ENCODE measurements at places on chromosomes 12 and 14.

DNA sequence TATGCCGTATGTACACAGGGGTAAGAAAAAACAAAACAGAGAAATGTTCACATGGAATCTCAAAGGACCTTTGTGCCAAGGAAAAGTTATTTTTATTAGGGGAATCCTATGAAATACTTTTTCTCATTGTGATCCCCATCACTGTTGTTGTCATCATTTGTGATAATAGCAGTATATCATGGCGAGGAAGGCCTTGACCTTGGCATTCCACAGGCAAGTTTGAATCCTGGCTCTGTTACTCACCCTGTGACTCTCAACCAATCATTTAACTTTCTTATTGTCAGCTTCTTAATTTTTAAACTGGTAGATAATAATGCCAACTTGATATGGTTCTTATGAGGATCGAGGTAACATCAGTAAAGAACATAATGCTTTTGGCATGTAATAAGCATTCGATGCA, 142.2 kb upstream of the DDHD1 start:
- no peak for DNase-seq

GRCh38 chr12:56080556-56081138, 682 bp downstream of the ERBB3 start:
- DNase-seq: no peak

GRCh38 chr12:59665701-59666100, 69.9 kb downstream of the SLC16A7 start:
- no peak for DNase-seq

- DNase-seq: no peak
Observed at GRCh38 chr12:41512497-41512896, 324.4 kb downstream of the PDZRN4 start.

DNA sequence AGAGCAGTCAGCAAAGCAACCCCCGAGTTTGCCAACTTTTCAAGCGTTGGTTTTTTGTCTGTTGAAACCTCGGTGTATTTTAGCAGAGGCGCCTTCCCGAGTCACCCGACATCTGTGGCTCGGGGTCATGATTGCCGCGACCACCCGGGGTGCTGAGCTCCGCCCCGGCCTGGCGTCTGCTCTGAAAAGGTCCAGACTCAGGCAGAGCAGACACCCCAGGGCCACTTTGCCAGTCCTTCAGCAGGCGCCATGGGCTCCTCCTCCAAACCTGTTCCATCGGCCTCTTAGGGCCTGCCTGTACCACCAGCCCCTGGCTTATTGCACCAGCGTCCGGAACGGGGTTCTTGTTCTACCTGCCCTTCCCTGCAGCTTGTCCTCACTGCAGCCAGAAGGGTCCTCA, 19.1 kb downstream of the ANKRD9 start:
- DNase-seq: no peak

- no peak for DNase-seq
Observed at GRCh38 chr12:14698555-14698954, 2.2 kb upstream of the GUCY2C start.

DNA sequence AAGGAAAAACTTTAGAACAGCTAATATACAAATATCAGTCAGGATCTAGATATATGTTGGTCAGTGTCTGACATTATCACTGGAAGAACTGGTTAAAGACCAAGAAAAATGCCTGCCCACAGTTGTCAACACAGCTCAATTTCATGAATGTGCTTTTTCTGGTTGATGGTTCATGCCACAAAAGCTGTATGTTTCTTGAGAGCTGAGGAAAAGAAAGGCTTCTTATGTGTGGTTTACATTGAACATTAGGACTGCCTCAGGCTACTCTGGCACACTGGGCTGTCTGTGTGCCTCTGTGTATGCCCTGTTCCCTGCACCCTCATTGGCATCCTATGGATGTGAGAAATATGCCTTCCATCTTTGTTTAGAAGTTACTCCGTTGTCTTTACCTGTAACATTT, 218.8 kb upstream of the RGS6 start:
- DNase-seq: no peak

GRCh38 chr14:52124791-52125684, 56.2 kb upstream of the NID2 start:
- peak; percentile 86 for DNase-seq

- no peak for DNase-seq
Observed at GRCh38 chr14:48417715-48418500, 742.5 kb upstream of the MDGA2 start.

GRCh38 chr12:19191089-19191488, 61.6 kb downstream of the PLEKHA5 start:
- DNase-seq: no peak

- no peak for DNase-seq
Observed at GRCh38 chr14:22249770-22250169, 339.3 kb downstream of the DAD1 start.

DNA sequence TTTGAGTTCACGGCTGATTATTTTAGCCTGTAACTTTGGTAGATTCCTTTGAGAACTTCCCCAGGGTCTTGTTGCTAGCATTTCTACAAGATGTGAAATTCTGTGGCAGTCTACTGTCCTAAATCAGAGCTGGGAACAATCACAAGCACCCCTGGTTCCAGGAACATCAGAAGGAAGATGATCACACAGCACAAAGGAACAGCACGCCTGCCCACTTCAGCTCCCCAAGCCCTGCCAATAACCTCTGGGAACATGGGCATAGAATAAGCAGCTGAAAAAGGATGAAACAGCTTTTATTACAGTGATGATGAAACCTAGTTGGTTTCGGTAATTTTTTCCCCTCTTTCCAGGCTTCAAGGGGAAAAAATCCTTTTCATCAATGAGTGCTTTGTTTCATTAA, 12.3 kb downstream of the GPR19 start:
- DNase-seq: no peak

DNA sequence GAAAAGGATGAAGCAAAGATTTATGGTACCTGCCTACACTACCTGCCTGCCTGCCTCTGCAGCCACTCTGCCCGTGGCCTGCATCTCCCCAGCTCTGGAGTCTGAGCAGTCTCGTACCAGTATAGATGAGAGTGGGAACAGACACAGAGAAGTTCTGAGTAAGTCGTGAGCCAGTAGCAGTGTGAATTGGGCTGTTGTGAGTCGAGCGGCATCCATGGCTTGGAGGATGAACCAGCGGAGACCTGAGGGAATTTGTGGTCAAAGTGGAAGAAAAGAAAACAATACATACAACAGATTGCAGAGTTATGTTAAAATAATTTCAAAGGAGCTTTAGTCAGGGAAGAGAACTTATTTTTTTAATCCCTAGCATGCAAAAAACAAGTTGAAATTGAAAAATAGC, 25.3 kb downstream of the C2CD5 start:
- peak; percentile 19 for DNase-seq

- DNase-seq: no peak
Observed at GRCh38 chr12:32983332-32983731, 86.8 kb upstream of the PKP2 start.

- DNase-seq: no peak
Observed at GRCh38 chr14:50052517-50052916, 63.9 kb downstream of the VCPKMT start.

DNA sequence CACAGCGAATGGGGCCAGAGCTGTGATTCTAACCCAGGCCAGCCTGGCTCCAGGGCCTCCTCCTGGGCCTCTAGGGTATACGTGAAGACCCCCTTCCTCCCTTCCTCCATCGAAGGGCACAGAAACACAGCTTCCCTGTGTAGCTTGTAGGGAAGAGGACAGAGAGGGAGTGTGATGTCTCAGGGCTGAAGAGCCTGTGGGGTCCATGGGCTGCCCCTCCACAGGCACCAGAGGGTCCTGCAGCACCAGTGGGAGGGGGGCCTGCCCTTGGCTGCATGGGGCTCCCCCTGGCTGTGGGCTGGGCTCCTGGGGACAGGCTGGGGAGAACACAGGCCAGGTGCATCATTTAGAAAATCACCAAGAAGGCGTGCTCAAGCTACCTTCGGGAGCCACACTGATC, 178.5 kb downstream of the CALM1 start:
- DNase-seq: no peak

DNA sequence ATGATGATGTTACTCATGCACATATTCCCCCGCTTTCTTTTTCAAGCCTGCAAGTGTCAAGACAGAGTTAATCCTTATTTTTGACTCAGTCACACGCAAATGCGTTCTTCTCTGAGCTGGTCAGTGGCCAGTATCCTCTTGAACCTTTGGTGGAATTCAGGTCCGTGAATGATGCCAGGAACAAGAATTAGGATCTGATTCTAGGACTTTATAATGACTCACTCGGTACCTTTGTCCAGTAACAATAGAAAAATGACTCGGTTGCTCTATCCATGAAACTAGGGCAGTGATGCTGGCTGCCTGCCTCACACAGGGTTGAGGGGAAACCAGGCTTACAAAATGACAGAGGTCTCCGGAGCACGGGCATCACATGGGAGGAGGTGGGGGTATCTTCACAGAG, 185.8 kb upstream of the NUDT4 start:
- peak; percentile 10 for DNase-seq

DNA sequence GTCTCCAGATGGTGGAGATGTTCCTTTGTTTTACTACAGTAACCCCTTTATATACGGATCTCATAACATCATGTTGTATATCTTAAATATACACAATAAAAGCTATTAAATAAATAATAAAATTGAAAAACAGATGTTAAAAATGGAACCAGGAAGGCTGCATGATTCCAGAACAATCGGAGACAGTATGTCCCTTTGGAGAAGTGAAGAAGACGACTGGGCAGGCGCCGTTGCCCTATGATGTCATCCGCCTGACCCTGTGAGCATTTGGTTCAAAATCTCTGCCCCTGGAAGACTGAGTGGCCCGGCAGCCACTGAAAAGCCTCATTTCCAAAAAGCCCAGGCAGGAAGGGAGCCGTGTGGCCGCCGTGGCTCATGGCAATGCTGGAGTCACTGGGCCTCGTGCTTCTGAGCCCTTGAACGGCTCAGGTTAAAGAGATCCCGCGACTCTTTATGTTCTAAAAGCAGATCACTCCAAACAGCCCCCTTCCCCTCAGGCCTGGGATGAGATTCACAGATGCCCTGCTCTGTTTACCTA, 30.8 kb downstream of the RIMBP2 start:
- DNase-seq: no peak

- DNase-seq: no peak
Observed at GRCh38 chr12:89468648-89469326, 55.8 kb downstream of the GALNT4 start.

GRCh38 chr12:591167-592023, 71.8 kb downstream of the NINJ2 start:
- no peak for DNase-seq

DNA sequence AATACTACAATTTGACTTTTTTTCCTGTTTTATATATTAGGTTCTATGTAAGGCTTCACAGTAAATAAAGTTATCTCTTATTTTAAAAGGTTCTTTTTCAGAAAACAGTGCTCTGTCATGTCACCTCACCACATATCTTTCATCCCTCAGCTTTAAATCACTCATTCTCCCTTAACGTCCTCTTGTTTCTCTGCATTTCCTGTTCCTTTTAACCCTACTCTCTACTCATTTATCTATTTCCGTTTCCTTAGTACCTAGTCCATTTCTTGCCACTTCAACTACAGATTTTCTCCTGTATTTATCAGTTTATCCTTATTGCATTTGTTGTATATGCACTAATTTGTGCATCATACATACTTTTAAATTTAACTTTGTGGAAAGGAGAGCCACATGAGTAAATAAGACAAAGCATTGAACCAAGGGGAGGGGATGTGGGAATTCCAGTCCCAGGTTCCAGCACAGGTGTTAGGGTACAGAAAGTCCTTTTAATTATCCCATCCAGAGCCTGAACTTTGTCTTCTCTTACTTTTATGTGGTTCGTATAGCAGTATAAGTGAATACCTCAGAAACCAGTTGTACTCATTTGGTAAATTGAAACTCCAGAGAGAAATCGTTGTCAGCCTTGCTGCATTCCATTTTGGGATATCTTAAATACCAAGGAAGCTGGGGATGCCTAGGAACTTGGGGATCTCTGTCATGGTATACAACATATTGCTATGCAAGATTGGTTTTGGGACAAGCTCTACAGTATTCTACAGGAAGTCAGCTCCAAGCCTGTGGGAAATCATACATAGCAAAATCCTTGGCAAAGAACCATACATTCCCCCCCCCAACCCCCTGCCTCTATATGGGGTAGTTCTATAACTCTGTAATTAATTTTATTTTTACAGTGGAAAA, 120.5 kb downstream of the DIP2B start:
- no peak for DNase-seq

- DNase-seq: peak; percentile 73
Observed at GRCh38 chr14:73238424-73238852, 1.1 kb downstream of the PAPLN start.

DNA sequence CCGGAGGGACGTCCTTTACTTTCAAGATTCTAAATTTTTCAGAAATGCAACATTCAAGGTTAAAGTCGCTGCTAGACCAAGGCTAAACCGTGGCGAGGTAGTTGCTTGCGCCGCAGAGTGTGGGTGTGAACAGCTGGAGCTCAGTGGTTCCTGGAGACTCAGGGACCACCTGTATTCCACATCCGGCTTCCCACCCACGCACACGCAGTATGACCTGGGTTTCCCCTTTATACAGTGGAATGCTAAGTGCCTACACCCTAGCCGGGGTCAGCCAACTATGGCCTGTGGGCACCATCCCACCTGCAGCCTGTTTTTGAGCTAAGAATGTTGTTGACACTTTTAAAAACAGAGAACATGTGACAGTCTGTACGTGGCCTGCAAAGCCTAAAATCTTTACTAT, 42.9 kb upstream of the TESC start:
- DNase-seq: no peak

GRCh38 chr14:54549862-54550261, 17.1 kb upstream of the SAMD4A start:
- peak; percentile 23 for DNase-seq

- no peak for DNase-seq
Observed at GRCh38 chr14:76695263-76695920, 65.9 kb upstream of the VASH1 start.

- DNase-seq: peak; percentile 34
Observed at GRCh38 chr14:53663709-53664108, 292.9 kb downstream of the BMP4 start.

DNA sequence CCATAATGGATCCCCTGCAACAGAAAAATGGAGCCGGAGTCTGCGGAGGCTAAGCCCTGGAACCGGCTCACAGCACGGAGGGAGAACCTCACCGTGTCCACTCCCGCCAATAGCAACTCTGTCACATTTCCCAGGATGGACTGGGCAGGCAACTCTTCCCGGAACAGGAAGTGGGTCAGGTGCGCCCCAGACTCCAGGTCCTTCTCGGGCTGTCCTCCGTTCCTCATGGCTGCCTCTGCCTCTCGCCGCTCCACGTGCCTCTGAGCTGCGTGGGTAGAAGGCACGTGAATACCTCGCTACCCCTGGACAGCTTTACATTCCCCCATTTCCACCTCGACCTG, 2.2 kb downstream of the CYP27B1 start:
- no peak for DNase-seq

GRCh38 chr12:43676183-43676813, 82.3 kb downstream of the PUS7L start:
- DNase-seq: peak; percentile 22

DNA sequence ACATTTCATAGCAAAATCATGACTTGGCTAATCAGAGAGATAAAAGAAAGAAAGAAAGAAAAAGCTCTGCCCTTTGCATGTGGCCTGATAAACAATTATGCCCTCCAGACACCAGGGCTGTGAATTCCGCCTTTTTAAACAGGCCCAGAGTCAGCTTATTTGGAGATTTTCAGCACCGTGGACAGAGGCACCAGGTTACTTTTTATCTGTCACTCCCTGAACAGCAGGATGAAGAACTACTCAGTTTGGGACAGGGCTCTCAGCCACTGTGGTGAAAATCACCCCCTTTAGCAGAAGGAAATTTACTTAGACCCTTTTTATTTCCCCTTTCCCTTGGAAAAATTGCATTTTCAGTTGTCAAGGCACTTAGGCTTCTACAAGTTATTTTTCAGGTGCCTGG, 359.9 kb downstream of the NRXN3 start:
- peak; percentile 13 for DNase-seq

GRCh38 chr12:87317302-87317701, 711.9 kb downstream of the C12orf50 start:
- peak; percentile 35 for DNase-seq
